ENCODE measurements at places on chromosomes 2 and 18. TPM values are rescaled to one million over a fixed set of nuclear protein-coding genes. Genes with fewer than 3 reads are reported as not detected.

The LYG2 gene
- not detected for polyA plus RNA-seq

- no peak for DNase-seq
Observed at GRCh38 chr2:170165129-170165528, 12.8 kb upstream of the MYO3B start.

The MXD1 gene
- 16.8 TPM for polyA plus RNA-seq

The REG3A gene
- not detected for polyA plus RNA-seq

The LRPPRC gene
- polyA plus RNA-seq: 65.7 TPM

The TRIP12 gene
- polyA plus RNA-seq: 443 TPM

The NDC80 gene
- polyA plus RNA-seq: 12.9 TPM

Data from testis (tissue), 5 donors.